NCI-H748 treated with DMSO at 0.1 percent for 48 hours (cell line): ENCODE measurements at places on chromosomes 13 and 19.
A peak's percentile ranks its signal among the peaks of the same experiment; 100 is the strongest.

DNA sequence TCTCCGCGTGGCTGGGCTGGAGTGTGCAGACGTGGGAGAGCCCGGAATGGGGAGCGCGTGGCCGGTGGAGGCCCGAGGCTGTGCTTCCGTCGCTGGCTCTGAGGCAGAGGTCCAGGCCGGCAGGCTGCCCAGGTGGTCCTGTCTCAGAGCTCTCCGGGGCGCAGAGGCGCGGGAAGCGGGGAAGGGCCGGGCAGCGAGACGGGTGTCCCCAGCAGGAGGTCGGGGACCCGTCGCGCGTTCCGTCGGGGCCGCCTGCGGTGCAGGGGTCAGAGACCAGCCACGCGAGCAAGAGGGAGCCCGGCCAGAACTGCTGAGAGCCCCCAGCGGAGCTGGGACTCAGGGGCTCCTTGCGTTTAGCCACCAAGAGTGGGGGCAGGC lies 1.3 kb upstream of the C1QTNF9 start:
- no peak for DNase-seq

DNA sequence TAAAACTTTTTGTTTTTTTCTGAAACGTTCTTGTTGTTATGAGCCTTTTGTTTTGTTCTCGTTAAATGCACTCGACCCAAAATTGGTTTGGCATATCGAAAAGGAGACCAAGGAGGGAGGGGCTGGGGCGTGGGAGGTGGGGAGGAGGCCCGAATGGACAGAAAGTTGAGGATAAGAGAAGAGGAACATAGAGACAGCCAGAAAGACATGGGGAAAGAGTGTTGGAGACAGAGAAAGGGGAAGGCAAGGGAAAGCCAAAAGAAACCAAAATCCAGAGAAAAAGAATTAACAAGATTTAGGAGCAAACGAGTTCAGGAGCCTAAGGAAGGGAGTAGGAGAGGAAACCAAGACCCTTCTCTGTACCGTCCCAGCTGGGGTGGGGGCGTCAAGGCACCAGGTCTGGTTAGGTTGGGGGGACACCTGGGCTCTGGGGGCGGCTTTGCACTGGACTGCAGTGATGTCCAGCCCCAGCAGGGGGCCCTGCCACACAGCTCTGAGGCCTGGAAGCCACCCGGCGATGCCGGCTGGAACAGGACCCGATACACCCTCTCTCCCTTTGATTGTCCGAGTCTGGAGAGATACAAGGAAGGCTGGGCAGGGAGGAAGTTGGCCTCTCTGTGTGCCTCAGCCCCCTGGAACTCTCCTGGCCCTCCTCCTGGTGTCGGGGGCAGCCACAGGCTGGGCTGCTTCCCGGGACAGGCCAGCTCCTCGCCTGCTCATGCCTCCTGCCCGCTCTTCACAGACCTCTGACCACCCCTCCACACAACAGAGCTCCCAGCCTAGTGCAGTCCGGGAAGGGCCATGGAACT lies 11.6 kb upstream of the ASF1B start:
- no peak for DNase-seq

GRCh38 chr19:32877323-32877912 lies 7.9 kb upstream of the SLC7A9 start:
- DNase-seq, result no peak

DNA sequence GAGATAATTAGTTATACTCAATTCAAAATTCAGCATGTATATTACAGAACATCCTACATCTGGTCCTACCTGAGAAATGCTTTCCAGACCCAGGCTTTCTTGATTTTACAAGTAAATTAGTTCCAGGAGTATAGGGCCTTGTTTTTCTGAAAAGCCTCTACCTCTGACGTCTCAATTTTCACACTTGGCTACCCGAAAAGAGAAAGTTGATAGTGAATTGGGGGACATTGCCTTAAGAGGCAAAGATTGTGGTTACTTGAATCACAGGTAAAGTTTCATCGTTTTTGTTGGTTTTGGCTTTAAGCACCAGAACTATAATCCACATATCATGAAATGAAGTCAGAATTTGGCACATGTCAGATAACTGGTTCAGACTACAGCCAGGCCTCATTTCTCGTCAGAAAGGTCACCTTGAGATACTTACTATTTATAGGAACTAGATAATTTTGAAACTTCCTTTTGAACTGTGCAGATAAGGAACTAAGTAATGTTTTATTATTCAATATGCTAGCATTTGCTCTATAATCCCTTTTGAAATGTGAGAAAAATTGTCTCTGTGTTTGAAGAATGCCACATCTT lies 30.8 kb downstream of the FAM124A start:
- DNase-seq, result no peak

- no peak for DNase-seq
Observed at GRCh38 chr13:39862900-39863299, 207.4 kb downstream of the COG6 start.

- no peak for DNase-seq
Observed at GRCh38 chr13:28099396-28100149, 803 bp downstream of the FLT3 start.

DNA sequence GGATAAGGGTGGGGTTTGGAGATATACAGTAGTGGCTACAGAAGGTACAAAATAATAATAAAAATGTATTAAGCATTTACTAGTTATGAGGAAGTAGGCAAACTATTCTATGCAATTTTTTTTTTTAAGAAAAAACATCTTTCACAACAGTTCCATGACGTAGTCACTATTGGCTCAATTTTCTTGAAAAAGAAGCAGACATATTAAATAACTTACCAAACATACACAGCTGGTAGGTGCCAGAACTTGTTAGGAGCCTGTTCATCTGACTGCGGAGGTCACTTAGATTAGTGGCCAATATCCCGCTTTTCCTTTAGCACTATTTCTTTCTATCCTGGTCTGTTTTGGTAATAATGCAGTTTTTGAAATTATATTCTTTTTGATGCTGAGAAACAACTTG lies 593.5 kb downstream of the KCTD12 start:
- no peak for DNase-seq

- no peak for DNase-seq
Observed at GRCh38 chr13:50531917-50532899, 311.3 kb downstream of the DLEU7 start.

- no peak for DNase-seq
Observed at GRCh38 chr19:7505682-7506384, 10.1 kb upstream of the ZNF358 start.

DNA sequence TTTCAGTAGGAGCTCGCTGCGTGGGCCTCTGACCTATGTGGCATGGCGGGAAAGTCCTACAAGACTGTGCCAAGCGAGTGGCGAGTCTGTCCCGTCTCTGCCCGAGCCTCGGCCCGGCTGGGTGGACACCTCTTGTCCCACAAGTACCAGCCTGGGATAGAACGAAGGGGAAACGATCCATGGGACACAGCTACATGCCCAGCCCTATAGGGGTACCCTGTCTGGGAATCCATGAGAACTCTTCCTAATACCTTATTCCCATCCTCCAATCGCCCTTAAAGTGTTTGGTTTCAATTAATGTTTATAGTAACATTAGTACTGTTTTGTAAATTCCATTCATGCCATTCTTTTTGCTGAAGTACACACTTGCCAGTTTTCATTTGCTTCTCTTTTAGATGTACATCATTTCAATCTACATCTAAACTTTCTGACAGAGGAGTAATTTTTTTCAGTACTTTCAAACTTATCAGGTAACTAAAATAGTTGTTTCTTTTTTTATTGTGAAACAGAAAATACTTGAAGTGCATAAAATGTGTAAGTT lies 667 bp upstream of the ZNF790 start:
- no peak for DNase-seq

GRCh38 chr13:21230516-21230915 lies 54.1 kb downstream of the MRPL57 start:
- DNase-seq, result no peak

- DNase-seq, result no peak
Observed at GRCh38 chr13:88217883-88218282, 546.7 kb downstream of the SLITRK5 start.

GRCh38 chr19:7177926-7178325 lies 108.4 kb downstream of the ZNF557 start:
- DNase-seq, result no peak

GRCh38 chr19:48170817-48171347 lies 402 bp downstream of the ZSWIM9 start:
- peak; percentile 59 for DNase-seq

DNA sequence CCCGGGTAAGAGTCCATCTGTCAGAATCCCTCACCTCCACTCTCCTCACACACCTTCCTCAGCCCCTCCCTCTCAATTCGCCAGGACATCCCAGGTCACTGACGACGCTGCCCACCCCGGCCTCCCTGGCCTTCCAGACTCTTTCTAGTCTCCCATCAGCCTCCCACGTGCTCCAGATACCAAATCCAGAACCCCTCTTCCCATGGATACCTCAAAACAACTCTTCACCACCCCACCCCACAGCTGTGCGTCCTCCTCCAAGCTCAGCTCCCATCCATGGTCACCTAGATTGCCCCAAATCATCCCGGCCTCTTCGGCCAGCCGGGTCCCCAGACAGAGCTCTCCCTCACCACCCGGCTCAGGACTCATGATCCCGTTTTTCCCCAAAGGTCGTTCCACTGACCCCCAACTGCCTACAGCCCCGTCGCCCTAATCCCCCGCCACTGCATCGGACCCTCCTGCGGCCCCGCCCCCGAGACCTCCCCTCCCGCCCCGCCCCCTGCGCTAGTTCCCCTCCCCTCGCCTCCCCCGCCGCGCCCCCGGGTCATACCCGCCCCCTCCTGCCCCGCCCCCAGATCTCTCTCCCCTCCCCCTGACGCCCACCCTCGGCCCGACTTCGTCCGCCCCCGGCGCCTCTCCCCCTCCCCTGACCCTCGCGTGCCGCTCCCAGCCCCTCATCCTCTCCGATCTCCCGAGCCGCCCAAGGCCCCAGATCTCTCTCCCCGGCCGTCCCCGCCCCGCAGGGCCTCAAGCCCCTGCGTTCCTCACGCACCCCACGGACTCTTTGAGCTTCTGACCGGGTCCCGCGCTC lies 546 bp downstream of the UBXN6 start:
- DNase-seq, result peak; percentile 19

DNA sequence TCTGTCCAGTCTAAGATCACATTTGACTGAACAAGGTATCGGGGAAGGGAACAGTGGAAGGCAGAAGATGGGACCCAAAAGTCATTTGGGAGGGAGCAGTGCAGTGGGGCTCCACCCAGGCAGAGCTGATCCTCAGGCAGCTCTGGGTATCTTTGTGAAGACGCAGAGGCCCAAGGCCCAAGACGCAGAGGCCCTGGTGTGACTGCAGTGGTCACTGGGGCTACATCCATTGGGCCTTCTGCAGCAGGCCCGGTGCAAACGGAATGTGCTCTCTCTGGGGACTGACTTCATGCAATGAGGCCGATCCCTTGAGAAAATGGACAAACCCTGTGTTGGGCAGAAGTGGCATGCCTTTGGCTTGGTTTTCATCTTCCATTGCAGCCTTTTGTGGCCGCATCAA lies 463.4 kb upstream of the ZNF507 start:
- no peak for DNase-seq

DNA sequence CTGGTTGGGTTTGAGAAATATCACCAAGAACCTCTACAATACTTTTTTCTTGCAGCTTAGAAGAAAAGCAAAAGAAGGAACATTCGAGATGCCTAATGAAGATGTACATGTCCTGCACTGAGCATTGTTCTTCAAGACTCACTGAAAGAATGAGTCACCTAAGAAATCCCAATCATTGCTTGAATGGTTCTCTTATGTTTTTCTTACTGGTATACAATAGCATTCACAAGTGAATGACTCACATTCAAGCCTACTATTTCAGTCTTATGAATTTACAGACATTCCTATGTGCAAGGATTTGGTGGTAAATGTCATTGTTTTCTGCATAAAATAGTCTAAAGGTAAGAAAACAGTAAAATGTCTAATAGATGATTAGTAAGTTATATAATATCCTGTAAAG lies 594.6 kb downstream of the PCDH9 start:
- DNase-seq, result no peak

DNA sequence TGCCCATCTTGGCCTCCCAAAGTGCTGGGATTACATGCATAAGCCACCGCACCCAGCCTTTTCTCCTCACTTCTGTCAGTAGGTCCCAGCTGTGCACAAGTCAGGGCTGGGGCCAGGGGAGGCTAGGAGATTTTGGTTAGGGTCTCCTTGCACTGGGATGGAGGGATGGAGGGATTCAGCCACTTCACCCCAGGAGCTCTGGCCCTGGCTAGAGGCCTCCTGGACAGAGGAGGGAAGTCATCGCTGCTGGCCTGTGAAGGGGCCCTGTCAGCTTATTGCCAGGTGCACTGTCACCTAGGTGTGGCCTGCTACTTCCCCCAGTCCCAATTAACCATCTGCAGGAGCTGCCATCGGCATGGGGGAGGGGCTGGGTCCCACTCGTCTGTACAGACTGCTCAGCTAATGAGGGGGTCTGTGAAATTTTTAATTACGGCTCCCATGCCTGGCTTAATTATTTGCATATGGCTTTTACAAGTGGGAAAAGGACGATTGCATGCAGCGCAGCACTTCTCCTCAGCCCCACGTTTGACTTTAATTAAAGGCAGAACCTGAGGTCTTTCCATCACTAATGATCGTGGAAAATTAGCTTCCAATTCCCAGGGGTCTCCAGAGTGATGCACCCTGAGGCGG lies 52.4 kb downstream of the CHST8 start:
- no peak for DNase-seq

- DNase-seq, result no peak
Observed at GRCh38 chr13:99406799-99407201, 94.5 kb upstream of the TM9SF2 start.

DNA sequence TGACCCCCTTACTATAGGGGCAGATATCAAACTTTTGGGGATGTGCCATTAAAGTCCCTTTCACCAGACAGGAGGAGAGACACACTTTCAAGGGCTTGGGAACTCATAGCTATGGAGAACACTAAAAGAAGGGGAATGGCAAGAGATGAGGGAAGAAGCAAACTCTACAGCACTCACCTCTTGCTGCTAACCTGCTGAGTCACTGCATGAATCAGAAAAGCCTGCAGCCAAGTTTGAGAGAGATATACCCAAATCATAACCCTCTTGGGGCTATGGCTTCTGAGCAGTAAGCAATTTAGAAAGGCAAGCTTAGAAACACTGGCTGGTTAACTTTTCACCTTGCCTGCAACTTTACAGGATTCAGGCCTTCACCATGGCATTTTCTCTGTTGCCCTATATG lies 1028.0 kb downstream of the UQCRFS1 start:
- DNase-seq, result no peak

GRCh38 chr13:33845572-33846302 lies 27.8 kb downstream of the RFC3 start:
- DNase-seq, result no peak

- DNase-seq, result no peak
Observed at GRCh38 chr13:47252627-47253026, 355.8 kb upstream of the HTR2A start.

DNA sequence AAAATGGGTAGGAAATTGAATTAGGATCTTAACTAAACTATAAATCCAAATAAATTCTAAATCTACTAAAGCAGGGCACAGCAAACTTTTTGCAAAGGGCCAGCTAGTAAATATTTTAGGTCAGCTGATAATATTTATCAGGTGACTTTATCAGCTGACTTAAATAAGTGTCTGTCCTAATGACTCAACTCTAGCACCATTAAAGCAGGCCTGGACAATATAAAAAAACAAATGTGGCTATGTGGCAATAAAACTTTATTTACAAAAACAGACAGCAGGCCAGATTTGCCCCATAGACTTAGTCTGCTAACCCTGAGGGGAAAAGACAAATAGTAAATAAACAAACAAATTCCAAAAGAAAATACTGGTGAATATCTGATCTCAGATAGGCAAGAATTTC lies 27.7 kb upstream of the DOCK9 start:
- no peak for DNase-seq
